HL-60 (cell line): ENCODE measurements at places on chromosomes 7 and 10.

GRCh38 chr10:85043207-85043606, 714.8 kb downstream of the CCSER2 start:
- no peak for DNase-seq

DNA sequence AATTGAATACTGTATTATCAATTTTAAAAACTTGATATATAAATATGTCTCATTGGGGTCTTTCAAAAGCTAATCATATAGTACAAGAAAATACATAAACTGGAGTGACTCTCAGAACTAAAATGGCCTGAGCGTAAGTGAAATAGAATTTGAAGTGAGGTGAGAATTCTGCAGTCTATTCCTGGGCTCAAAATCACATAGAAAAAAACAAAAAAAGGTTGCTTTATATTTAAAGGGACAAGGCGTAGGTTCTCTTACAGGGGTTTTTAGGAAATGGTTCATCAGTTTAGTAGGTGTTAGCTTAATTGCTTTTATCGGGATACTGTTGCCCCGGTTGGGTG, 36.7 kb upstream of the PRSS1 start:
- DNase-seq, result no peak

DNA sequence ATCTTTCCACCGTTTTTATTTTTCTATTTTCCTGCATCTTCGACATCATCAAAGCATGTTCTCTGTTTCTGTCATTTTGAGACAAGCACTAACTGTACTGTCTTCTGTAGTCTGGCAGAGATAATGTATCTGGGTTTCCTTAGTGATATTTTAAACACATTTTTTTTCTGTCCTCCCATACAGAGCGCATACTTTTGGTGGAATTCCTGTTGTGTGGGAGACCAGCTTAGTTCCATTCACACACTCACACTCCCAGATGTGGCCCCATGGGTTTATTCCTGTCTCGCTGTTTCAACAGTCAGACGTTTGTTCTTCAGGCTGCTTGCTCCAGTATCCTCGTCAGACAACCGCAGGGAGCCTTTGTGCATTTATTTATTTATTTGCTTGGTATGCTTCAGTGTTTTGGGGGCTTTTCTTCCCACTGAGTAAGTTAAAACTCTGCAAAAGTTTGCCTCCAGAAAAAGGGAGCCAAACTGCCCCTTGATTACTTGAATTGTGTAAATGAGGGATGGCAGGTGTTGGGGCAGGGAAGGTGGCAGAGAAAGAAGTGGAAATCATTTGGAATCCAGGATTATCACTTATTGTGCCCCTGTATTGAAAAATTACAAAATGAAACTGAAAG, 456.8 kb upstream of the KLF6 start:
- DNase-seq, result no peak

- no peak for DNase-seq
These were observed 2.2 kb downstream of the FGFR2 start for GRCh38 chr10:121595806-121596688.

DNA sequence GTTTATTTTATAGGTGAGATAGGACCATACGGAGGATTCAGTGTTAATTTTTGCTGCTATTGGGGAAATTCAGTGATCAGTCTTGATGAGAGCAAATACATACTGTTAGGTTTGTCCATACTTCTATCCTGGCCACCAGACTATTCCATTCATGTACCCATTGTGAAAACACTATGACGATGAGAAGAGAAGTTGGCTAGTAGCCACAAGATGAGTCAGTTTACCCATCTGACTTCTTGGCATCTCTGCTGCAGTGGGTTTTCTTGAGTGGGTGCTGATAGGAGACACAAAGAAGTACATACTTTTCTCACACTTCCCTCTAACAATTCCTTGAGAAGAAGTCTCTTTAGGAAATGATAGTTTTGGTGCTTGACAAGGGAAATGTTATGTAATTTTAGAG, 133.1 kb downstream of the TFPI2 start:
- DNase-seq, result no peak

DNA sequence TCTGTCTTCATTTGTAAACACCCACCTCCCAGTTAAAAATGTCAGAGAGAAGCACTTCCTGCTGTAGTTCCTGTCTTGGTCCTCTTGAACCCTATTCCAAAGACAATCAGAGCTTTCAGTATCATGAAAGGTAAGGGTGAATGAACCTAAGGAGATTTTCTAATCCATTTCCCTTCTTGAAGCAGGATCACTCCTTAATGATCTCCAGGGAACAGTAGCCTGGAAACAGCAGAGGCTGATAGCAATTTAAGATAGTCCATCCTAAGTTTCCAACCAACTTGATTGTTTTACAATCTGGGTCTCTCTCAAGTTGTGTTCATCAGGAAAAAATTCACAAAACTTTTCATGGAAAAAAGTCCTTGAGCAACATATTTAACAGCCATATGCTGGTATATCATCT, 273.6 kb downstream of the NEBL start:
- no peak for DNase-seq

- no peak for DNase-seq
These were observed 68.7 kb downstream of the CAMK1D start for GRCh38 chr10:12418000-12418399.

- DNase-seq, result no peak
These were observed 17.8 kb upstream of the LCOR start for GRCh38 chr10:96814264-96814663.

DNA sequence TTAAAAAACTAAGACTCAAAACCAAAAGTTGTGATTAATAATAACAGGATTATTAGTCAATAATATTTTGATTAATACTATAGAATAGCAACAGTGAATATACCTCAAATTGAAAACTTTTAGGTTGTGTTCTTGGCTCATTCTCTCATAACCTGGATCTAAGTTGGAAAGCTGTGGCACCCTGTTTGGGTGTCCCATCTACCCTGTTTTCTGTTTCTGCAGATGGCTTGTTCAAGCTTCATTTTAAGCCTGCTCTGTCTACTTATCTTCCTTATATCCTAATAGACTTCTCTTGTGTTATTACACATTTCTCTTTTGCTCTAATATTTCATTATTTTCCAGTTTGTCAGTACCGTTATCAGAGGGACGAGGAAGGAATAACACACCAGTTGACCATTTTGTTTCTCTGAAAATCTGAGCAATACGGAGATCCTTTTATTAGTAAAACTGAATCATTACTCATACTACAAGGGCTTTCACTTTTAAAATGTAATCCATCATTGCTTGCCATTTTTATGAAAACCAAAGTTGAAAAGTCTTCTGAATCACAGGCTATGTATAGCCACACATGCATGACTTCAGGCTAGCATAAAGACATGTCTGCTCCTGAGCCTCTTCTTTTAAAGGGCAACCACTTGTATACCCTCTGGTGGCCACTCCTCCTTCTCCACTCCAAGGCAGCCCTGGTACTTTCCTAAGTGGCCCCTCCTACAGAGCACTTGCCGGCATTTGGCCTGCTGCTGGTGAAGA, 22.3 kb downstream of the COX15 start:
- DNase-seq, result no peak
